ENCODE measurements at places on chromosomes 7 and 10.

DNA sequence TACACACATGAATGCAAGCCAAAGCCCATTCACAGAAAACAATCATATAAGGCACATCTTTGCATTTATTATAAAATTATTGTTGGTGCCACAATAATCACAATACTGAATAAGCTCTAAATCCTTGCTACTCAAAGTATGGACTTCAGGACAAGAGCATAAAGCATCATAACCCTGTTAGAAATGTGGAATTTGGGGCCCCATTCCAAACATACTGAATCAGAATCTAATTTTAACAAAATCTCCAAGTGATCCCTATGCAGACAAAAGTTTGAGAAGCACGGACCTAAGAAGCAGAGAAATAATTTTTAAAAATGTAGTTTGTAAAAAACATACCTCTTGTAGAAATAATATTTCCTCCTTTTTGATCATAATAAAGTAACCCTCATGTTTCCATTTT, 199.2 kb downstream of the IMMP2L start:
- DNase-seq = peak; percentile 76

- peak; percentile 40 for DNase-seq
These were observed 18.2 kb downstream of the HNRNPF start for GRCh38 chr10:43390759-43391158.

GRCh38 chr10:31383810-31384588, 65.0 kb downstream of the ZEB1 start:
- DNase-seq = no peak

DNA sequence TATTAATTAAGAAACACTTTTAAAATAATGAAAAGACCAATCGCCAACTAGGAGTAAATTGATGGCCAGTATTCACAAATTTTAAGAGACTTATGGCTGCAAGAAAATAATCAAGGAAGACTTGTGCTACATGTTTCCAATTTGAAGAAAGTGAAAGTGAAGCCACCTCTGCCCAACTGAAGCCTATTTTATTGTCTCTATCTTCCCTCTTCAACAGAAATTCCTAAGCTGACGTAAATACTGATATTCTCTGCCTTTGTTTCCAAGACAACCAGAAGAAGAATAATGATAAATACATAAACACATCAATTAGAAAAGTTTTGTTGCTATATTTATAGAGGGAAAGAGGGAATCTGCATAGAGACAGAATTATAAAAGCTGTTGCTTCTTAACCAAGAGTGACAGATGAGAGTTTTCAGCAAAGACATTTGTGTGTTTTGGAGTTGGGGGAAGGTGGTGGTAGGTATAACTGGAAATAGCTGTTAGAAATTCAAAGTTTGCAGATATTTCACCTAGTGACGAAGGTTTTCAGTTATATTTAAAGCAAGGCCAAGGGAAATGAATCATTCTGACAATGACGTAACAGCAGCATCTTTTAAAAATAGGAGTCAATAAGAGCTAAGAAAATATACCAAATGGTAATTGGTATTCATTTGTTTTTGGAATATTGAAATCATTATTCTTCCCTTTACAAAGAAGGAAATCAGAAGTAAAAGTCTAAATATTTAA, 576.6 kb upstream of the SORCS1 start:
- peak; percentile 66 for DNase-seq

DNA sequence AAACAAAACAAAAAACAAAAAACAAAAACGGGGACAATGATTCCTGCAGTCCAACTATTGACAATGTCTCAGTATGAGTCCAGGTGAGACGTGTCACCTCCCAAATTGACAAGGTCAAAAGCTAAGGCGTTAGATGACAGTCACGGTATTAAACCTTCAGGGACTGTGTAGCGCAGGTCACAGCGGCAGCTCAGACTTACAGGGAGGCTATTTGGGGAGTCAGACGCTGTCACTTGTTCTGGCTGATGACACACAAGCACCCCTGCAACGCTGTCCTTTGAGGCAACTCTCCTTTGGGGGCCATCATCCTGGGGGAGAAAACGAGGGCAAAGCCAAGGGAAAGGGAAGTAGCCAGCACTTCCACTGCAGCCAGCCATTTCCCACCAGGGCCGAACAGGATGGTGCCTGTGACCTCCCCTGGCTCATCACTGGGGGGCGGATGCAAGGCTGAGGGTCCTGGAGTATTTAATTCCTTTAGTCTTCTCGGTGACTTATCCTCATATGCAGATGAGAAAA, 55.3 kb downstream of the SVIL start:
- DNase-seq = no peak

- no peak for DNase-seq
These were observed 2.6 kb upstream of the CSGALNACT2 start for GRCh38 chr10:43135656-43136055.

DNA sequence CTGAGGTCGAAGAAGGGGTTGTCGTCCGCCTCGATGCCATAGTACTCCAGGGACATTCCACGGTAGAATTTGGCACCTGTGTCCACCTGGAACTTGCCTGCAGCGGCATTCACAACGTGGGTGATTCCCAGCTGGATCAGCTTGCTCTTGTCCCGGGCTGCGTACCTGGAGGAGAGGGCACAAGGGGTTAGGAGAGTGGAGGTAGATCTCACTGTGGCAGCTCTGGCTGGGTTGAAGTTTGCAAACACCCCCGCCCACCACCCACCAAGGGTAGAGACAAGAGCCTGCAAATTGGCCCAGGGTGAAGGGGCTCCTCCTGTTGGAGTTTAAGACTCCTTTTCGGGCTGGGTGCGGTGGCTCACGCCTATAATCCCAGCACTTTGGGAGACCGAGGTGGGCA, 15.8 kb upstream of the SAMD8 start:
- no peak for DNase-seq

DNA sequence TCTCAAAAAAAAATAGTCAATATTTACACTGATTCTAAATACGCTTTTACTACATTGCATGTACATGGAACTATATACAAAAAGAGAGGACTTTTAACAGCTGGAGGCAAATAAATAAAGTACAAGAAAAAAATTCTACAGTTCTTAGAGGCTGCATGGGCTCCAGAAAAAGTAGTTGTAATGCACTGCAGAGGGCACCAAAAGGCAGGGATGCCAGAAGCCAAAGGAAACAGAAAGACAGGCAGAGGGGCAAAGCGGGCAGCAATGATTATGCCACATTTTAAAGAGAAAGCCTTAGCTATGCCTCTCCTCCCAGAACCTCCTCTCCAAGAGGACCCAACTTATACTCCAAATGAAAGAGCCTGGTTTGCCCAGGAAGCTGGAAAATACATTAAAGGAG, 11.6 kb upstream of the ADCK2 start:
- DNase-seq = no peak

GRCh38 chr7:120873401-120873800, 15.5 kb upstream of the TSPAN12 start:
- DNase-seq = no peak

DNA sequence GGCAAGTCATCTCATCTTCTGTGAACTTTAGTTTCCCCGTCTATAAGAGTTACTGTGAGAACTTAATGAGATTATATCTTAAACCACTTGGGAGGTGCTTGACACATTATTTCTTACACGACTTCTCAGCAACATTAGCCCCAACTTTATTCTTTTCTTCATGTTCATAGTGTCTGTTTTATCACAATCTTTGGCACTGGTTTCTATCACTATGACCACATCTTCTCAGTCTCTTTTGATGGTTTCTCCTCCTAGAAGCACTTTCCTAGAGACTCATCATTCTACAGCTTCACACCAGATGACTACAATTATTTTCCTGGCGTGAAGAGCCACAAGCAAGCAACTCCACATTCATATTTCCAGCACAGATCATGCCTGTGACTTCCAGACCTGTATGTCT, 26.5 kb upstream of the BET1 start:
- no peak for DNase-seq

DNA sequence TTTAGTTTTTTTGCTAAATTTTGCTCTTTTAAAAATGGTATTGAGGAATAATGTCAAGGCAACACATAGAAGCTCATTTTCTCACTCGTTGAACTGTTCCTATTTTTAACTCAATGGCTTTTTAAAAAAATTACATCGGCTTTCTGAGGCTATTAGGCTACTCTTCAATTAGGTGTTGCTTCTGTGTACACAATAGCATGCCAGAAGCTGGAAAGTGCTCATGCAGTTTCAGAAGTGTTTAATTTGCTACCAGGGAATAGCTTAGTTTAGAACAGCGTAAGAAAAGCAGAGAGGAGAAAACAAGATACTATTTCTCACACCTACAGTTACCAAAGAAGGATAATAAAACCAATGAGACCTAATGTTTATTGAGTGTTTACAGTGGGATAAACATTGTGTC, 157.4 kb downstream of the NXPH1 start:
- DNase-seq = no peak

DNA sequence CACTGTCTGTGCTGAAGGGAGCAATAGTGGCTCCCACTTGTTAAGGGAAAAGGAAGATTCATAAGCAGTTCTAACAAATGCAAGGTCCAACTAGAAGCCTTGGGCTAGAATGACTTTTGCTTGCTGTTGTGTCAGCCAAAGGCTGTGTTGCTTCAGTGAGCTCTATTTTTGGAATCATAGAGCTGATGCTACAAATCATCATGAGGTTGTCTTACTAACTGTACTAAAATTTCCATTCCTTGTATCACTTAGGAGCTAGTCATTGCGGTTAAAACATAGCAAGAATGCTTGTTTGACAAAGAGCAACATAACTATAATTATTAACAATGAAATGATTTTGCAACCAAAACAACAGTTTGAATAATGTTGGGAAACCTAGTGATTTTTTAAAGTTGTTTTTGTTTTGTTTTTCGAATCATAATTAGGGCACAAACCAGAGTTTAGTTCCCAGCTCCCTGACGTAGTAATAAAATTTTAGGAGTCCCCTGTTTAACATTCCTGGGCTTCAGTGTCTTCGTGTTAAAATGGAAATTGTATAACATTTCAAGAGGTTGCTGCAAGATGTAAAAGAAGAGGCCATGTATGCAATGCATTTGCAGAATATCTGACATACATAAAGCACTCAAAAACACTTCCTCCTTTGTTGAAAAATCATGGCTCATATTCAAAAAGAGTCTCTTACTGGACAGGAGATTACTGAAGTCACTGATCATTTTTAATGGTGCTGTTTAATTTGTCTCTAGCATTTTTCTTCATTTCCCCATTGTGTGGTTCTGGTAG, 183.4 kb downstream of the MACC1 start:
- peak; percentile 98 for DNase-seq

GRCh38 chr7:12074889-12075288, 136.2 kb upstream of the TMEM106B start:
- no peak for DNase-seq

DNA sequence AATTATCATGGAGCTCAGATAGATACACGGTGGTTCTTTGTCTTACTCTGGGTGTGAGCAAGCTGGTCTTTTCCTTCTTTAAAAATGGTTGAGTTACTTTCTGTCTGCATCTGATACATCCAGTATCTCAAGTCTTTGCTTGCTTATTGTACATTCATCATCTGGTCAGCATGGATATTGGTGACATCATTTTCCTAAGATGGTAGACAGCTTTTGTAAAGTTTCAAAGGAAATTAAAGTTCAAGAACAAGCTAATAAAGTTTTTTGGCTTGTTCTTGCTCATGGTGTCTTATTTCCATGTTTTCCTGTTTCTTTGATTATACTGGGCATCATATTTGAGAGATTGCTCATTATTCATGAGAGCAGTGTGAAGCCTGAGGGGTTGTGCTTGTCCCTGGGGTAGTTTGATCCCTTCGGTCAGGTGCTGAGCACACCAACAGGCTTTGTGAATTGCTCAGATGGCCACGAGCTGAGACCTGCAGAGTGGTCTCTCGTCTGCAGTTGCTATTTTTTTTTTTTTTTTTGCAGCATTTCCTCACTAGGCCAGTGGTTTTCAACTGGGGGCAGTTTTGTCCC, 38.5 kb downstream of the MGMT start:
- DNase-seq = no peak

GRCh38 chr7:151551820-151552219, 32.1 kb upstream of the RHEB start:
- DNase-seq = no peak

GRCh38 chr10:132508581-132509443, 28.8 kb upstream of the INPP5A start:
- DNase-seq = no peak

DNA sequence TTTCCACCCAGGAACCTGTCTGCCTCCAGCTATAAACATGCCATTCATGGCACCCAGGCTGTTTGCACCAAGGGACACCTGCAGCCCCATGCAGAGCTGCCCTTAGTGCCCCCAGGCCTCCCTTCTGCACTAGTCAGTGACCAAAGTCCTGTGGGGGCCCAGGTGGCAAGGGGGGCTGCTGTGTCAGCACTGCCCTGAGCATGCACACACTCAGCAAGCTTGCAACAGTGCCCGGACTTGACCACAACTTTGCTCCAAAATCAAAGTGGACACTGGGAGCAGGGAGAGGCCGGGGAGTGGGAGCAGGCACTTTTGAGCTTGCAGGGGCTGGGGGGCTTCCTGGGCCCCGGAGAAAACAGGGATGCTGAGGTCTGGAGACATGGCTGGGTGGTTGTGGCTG, 192.9 kb upstream of the MBL2 start:
- no peak for DNase-seq

DNA sequence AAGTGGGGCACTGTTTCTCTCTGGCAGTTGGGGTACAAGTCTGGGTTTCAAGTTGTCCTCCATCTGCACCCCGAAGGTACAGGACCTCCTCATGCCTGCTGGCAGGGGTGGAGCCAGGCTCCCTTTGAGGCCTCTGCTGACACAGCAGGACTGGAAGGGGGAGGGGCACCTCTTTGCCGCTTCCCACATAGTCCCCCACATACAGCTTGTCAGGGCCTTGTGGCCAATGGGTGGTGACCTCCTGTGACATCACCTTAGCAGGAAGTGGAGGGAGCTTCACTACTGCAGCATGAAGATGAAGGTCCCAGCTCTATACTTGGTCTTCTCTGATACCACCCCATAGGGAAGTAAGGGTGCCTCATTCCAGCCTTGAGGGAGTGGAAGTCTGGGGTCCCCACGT, 167.8 kb downstream of the RAMP3 start:
- DNase-seq = no peak

DNA sequence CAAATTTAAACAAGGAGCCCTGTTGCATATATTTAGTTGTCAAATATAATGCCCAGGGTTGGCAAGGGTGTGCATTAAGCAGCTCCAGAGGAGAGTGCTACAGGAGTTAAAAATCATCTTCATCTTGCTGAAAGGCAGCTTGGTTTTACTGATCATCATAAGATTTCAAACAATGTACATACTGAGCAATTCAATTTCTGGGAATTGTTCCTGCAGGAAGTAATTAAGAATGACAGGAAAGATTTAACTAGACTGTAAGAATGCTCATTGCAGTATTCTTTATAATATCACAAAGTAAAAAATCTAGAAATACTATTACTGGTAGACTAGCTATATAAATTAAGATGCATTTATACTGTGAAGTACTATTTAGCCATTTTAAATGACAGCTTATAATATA, 153.6 kb downstream of the DYNC1I1 start:
- no peak for DNase-seq

GRCh38 chr7:123571684-123572083, 14.1 kb upstream of the NDUFA5 start:
- DNase-seq = peak; percentile 32

DNA sequence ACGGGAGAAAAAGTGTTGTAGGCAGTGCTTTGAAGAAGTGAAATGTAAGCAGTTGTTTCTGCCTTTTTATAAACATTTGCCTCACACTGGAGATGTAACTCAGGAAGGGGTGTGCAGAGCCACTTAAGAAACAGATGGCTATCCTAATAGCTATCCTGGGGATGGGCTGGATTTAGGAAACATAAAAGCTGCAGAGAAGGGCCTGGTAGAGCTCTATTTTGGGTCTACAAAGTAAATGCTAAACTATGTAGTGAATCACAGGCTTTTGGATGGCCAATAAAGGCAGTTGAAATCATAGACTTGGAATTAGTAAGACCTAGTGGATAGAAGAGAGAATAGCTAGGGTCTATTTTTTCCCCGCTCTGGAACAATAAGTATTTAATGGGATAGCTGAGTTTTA, 79.9 kb upstream of the AGR3 start:
- peak; percentile 50 for DNase-seq

- DNase-seq = no peak
These were observed 333.9 kb downstream of the AUTS2 start for GRCh38 chr7:69932034-69932628.
